ENCODE measurements at places on chromosomes 12 and 14. TPM values are rescaled to one million over a fixed set of nuclear protein-coding genes. Genes with fewer than 3 reads are reported as not detected.
A peak's percentile ranks its signal among the peaks of the same experiment; 100 is the strongest.

- DNase-seq = no peak
Measured at GRCh38 chr12:55631733-55632132, 5.0 kb upstream of the OR10P1 start.

DNA sequence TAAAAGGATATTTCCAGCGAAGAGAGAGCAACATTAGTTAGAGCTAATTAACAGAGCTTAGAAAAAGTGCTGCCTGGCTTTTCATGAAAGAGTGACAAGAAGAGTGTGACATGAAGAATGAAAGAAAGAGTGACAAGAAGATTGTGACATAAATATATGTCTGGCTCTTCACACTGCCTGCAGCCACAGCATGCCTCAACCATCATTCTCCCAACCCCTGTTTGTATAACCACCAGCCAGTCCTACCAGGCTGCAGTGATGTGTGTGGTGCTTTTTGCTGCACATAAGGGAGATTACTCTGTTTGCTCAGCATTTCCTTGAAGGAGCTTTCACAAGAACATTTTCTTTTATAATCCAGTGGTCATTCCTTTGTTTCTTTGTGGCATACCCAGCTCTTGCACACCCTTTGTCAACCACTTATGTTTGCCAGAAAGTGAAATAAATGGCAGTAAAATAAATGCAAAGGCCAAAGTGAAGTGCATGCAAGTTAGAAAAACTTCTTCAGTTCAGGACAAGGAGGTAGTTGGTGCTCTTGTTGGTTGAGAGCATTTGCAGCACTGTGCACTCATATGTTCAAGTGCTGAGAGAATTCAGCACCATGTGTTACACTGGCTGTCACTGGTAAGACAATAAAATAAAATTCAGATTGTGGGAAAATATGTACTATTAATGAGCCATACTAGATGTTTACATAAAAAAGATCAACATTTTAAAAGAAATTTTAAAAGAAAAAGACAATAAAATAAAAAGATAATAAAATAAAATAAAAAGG, 50.6 kb downstream of the KIF21A start:
- DNase-seq = no peak

- peak; percentile 68 for DNase-seq
Measured at GRCh38 chr12:31324845-31325523, 966 bp downstream of the SINHCAF start.

GRCh38 chr14:99062772-99063418, 209.1 kb downstream of the BCL11B start:
- DNase-seq = no peak

DNA sequence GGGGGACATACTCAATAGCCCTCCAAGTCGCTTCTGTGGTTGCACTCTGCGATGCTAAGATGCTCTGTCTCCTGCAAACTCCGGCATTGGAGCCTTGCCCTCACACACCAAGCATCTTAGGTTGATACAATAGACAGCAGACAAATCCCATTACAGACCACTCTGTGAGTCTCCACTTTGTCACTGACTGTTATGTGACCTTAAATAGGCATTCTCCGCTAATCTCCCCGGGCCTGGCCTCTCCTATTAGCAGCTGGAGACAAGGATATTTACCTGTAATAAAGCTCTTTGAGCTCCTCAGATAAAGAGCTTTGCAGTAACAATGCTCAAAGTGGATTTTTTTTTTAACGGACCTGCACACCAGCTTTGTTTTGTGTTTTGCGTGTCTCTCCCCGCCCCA, 479.7 kb upstream of the TBX3 start:
- DNase-seq = no peak

GRCh38 chr14:68694516-68695235, 98.2 kb downstream of the ZFP36L1 start:
- DNase-seq = no peak

DNA sequence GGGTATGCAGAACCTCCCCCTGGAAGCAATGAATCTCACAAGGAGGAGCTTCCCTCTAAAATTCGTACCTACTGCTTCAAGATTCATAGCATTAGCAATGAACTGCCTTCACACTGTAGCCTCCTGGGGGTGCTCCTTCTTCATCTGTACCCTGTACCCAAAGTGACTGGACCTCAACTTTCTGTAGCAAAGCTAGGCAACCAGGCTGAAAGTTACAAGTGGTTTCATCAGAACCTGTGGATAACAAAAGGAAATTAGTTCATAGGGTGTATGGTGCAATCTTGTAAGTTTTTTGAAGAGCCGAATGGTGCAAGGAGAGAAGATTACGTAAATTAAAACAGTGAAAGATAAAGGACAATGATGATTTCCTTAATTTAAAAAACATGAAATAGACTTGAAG, 1541.7 kb upstream of the FLRT2 start:
- DNase-seq = no peak

DNA sequence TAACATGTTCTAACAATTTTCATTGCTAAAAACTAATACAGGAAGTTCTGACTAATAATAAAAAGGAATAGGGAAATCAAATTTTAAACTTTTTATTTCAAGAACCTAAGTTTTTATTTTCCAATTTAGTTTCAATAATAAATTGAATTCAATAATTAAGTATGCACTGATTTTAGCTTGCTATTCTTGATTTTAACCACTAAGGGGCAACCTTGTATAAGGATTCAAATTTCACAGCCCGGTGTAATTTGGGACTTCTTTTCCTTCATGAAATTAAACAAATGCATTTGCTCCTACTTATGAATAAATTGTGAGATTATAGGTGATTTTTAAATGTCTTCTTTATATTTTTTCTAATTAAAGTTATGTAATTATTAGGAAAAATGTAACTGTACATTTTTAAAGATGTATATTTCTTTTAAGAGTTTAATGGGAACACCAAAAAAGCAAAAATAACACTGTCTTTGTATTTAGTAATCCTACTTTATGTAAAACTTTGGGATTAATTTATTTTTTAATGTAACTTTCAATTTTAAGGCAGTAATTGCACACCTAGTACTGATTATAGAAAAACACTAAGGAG, 241.4 kb upstream of the PDZRN4 start:
- DNase-seq = no peak

DNA sequence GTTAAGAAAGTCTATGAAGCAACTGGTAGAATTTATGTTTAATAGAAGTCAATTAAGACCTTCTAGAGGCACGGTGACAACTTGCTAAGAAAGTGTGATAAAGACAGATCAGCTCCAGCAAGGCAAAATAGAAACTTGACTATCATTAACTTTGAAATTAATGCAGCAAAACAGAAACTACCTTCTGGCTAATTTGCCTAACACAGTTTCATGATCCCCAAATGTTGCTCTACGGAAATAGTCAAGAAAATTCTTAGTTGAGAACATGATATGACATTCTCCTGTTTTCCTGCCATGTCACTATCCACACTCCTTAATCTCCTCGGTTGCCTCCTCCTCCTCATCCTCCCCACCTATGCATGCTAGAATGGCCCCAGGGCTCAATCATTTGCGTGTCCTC, 4.2 kb downstream of the DENND5B start:
- no peak for DNase-seq

DNA sequence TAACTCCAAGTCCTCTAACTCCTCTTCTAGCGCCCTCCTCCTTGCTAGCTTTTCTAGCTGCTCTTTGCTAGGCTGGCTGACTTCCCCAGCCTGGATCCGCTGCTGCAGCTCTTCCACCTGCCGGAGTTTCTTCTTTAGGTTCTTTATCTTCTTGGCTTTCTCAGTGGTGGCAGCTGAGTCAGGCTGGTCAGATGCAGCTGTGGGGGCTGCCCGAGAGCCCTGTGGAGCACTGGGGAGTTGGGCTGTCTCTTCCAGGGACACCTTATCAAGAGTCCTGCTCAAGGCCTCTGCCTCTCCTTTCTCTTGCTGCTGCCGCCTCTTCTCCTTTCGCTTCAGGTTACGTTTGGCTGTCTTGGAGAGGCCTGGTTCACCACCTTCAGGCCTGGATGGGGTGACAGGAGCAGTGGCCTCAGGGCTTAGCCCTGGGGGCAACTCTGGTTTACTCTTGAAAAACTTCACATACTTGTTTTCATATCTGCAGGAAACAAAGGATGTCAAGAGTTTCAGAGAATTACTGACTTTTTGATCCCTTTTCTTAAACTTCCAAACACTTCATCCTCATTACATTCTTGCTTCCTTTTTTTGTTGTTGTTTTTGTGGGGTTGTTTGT, 25.7 kb downstream of the PYM1 start:
- DNase-seq = no peak

DNA sequence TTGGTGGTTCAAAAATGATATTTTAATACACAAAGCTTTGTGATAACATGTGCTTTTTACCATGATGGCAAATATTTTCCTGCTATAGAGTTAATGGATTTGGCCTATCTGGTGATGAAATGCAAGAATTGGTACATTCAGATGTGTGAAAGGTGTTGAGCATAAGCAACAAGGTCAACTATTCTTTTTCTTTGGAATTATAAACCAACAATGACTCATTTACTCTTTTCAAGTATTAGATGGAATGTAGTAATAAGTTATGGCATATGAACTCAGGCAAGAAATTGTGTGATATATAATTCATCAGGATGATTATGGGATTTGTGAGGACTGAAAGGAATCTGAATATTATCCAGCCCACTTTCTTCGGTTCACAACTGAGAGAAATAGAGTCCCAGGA, 471.4 kb downstream of the ETNK1 start:
- DNase-seq = no peak

DNA sequence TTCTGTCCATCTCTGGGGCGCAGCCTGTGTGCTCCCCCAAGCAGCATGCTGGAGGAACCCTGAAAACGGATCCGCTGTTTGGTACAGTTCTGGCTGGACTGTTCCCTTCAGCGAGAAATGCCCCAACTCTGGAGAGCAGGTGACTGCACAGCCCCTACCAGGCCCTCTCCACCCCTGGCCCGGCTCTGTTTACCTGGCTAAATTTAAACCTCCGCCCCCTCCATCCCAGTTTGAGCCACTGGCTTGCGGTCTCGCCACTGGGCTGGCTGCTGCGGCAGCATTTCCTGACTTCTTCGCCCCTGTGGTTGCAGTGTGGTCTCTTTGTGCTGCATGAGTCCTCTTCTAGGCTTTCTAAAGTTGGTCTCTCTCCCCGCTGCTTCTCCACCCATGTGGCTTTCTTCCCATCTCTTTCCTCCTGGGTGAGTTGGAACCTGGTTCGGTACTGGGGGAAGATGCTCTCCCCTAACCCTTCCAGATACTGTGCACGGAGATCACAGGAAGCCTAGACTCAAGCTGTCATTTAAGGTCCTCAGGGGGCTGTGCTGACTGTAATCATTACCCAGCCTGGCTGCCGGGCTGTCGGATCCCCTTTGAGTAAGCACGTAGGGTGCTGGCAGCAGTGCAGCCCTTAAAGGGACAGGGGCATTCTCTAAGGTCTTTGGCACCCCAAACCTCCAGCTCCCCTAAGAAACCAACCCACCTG, 60.6 kb downstream of the FBXL14 start:
- DNase-seq = no peak

DNA sequence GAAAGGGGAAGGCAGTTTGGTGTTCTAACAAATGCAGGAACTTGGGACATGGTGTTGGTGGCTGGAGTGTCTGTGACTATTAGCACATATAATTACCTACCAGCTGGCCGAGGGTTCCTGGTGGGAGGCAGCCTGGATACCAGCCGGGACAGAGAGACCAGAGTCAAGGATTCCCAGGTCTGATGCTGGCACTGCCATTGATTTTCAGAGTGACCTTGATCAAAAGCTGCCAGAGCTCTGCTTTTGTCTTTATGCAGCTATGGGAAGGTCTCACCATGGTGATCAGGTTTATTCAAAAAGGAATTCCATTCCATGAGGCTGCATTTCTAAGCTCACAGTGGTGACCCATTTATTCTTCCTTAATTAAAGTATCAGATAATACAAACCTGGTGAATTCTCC, 101.0 kb upstream of the PWP1 start:
- DNase-seq = no peak

Gene TSPAN8
- polyA plus RNA-seq = 187 TPM

Gene CACNA1C
- polyA plus RNA-seq = 4.3 TPM

Gene SLIRP
- 238 TPM for polyA plus RNA-seq

Gene RAD9B
- polyA plus RNA-seq = not detected

Gene ENDOU
- 0.74 TPM for polyA plus RNA-seq

Gene CELA1
- polyA plus RNA-seq = not detected

Gene ATL1
- polyA plus RNA-seq = 3.9 TPM

Gene GSG1
- not detected for polyA plus RNA-seq

Gene LRRK2
- polyA plus RNA-seq = 7.0 TPM

Gene B4GALNT1
- 2.9 TPM for polyA plus RNA-seq

Gene KRT86
- polyA plus RNA-seq = 2.1 TPM

Gene LMNTD1
- polyA plus RNA-seq = not detected
